ENCODE measurements at places on chromosomes 13 and 19.

DNA sequence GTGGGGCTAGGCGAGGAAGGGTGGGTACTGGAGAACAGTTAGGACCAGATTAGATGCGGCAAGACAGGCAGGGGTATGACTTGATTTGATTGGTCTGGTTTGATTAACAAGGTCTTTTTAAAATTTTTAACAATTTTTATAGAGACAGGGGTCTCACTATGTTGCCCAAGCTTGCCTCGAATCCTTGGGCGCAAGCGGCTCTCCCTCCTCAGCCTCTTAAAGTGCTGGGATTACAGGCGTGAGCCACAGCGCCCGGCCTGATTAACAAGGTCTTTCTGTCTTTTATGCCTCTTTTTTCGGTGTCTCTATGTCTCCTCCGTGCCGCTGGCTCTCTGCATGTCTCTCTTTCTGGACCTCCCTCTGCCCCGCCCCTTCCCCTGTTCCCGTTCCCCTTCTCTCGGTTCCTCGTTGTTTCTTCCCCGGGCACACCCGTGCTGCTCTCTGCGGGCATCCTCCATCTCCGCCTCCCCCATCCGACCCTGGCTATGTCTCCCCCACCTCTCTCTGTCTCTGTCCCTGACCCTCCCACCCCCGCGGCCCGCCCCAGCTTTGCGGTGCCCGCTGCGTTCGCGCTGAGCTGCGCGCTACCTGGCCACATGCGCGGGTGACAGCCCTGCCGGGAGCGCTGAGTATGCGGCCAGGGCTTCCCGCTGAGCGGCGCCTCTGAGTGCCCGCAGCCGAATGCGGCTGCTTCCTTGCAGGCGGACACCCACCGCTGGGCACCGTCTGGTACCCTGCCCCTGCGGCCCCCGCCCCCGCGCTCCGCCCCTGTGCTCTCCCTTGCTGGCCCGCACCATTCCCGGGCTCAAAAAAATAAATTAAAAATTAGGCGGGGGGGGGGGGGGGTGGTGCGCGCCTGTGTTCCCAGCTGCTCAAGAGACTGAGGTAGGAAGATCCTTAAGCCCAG lies 8.1 kb upstream of the SDHAF1 start:
- no peak for DNase-seq

DNA sequence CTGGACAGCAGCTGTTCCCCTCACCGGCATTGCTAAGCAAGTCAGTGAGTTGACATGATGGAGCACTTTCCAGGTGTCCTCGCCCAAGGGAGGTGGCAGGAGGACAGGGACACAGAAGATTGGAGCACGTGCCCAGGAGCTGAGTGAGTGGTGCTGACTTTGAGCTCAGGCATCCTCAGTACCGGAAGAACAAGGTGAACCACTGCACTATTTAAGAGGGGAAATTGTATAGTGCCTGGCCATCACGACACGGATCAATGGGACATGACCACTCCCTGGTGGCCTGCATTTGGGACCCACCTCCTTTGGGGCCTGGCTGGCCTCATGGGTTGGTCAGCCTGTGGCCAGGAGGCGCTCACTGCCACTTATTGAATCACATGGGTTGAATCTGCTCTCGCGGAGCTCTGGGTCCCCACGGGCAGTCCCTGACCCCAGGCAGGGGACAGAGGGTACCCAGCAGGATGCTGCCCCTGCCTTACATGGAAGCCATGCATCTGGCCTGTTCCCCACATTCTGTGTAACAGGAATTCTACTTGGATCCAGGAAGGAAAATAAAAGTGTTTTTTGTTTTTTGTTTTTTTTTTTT lies 206.9 kb upstream of the ZNF536 start:
- no peak for DNase-seq

DNA sequence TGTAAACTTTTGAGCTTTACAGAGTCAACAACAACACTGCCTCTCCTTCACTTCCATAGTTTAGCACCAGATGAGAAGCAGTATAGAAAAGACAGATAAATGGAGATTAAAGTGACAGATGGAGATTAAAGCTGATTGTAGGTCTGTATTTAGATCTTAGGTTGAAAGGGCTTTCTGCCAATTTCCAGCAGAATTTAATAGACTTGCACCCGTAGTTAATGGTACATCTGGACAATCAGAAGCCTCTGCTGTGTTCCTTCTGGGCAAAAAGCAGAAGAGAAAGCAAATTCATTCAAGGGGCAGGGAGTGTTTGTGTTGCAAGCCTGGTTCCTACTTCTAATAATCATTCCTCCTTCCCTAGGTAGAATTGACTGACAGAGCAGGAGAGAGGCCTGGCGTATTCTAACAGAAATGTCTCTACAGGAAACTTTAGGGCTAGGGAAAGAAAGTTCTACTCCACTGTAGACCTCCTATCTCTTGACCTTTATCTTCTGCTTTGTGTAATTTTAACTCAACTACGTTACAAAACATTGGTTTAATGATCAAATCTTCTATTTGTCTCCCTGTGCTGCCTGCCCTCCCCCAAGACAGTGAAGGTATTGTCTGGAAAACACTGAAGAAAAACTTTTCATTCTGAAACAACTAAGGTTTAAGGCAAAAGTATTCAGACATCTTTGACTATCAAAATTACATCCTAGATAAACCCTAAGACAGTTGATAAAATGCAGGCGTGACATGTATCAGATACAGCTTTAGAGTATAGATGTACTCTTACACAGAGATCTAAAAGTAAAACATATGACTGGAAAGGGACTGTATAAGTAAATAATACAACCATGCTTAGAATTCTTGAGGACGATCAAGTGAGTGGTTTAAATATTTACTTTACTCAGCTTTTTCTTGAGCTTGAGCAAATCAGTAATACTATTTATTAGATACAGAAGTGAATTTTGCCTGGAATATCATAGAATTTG lies 44.4 kb downstream of the GPC6 start:
- no peak for DNase-seq

- peak; percentile 60 for DNase-seq
Observed at GRCh38 chr19:7340959-7341837, 7.5 kb upstream of the ARHGEF18 start.

DNA sequence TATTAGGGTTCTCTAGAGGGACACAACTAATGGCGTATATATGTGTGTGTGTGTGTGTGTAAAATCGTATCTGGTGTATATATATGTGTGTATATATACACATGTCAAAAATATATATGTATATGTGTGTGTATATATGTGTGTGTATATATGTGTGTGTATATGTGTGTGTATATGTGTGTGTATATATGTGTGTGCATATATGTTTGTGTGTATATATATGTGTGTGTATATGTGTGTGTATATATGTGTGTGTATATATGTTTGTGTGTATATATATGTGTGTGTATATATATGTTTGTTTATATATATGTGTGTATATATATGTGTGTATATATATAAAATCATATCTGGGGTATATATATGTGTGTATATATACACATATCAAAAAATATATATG lies 5.4 kb upstream of the LILRB5 start:
- no peak for DNase-seq

DNA sequence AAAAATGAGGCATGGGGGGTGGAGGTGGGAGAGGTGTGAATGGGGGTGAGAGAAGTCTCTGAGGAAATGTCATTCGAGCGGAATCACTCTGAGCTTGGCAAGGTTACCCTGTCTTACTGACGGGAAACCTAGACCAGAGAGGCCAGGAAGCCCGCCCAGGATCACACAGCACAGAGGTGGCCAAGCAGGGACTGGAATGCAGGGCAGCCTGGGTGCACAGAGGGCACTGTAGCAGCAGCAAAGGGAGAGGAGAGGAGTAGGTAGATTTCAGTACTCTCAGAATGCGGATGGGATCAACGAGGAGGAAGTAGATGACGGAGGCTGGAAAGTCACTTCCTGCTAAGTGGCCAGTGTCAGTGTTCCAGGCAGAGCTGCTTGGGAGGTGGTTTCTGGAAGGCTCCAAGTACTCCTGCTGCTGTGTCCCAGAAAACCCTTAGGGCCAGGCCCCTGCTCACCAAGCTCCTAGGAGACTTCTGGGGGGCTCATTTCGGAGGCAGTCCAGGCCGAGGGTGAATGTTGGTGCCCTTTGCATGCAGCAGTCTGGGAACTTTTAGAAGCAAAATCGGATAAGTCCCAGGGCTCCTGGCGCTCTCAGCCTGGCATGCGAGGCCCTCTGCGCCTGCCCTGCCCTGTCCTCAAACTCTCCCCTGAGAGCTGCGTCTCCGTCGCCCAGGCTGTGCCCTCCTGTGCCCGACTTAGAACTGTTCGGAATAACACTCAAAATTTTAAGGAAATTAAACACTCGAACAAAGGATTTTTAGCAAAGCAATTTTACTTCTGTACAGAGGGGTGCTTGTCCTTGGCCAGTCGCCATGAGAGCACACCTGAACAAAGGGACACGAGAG lies 33.5 kb downstream of the DNM2 start:
- DNase-seq: no peak

DNA sequence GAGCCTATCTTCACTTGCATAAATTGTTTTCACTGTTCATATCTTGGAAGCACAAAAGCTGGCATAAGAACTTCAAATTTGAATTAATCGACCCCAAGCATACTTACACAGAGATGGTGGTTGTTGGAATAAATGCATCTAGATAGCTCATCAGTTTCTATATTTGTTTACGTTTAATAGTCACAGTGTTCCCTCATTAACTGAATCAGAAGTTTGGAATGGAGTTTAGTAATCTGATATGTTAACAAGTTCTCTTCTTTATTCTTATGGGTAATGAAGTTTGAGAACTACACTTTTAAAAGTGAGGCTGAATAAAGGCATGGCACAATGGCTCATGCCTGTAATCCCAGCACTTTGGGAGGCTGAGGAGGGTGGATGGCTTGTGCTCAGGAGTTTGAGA lies 886.7 kb upstream of the PCDH20 start:
- DNase-seq: no peak

DNA sequence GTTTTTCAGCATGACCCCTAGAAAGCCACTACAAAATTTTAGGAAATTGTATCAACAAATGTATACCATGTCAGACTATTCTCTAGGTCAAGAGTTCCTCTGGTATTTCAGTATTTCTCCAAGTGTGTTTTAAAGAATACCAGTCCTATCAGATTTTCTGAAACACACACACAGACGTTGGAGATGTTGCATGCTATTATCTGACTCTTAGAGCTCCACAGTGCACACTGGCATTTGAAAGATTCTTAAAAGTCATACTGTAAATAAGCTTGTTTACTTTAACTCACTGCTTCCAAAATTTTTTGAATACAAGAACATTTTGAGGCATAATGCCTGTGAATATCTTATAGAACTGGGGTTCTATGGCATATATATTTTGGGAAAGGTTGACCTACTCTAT lies 33.8 kb upstream of the VWA8 start:
- DNase-seq: no peak

DNA sequence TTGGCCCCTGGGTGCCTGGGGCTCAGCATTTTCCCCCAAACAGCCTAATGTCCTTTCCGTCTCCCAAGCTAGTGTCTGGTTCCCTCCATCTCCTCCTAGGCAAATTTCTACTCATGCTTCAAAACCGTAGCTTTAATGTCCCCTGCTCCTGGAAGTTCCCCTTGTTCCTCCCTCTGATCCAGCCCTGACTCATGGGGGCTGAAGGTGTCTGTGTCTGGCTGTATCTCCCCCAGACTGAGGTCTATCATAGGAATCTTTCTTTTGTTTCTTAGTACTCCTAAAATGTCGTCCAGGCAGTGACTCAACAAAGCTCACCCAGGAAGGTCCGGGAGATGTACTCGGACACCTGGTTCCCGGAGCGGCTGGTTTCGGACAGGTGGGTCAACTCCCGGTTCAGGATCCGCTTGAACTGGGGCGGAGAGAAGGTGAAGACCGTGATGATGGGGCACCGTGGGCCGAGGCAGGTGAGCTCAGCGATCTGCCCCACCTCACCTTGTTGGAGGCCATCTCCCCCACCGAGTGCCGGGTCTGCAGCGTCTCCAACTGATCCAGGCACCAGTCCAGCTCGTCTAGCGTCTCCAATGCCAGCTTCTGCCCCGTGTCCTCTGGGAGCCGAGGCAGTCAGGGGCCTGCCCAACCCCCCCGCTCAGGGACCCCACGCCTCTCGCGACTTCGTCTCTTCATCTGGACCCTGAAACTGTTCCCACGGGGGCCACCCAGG lies 6.2 kb downstream of the PDE4C start:
- DNase-seq: no peak

DNA sequence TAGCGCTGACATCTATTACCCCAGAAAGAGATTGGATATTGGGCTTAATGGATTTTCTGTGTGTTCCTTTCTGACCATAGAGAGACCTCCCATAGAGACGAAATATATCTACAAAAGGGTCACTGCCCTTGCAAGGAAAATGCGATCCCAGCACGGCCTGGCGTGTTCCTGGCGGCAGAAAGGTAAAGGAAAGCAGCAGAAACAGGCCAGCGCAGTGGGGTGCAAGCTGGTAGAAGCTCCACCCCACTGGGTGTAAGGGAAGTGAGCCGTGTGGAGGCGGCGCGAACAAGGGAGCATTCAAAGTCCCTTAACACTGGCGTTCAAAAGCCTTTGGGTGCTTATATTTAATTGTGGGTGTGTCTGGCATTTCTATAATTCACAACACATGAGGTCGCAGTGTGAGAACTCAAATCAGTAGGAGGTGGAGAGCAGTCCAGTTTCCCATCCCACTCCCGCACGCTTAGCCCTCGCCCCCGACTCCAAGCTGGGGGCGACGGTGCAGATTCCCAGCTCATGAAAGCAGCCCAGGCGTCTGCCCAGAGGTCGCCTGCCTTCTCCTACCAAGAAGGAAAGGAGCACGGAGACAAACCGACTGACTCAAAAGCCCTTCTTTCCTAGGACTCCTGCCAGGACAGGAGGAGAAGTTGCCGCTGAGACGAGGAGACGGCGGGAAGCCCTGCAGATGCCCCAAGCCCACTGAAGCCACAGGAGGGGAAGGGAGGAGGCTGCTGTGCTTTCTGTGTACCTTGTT lies 478.4 kb downstream of the FOXO1 start:
- DNase-seq: no peak

DNA sequence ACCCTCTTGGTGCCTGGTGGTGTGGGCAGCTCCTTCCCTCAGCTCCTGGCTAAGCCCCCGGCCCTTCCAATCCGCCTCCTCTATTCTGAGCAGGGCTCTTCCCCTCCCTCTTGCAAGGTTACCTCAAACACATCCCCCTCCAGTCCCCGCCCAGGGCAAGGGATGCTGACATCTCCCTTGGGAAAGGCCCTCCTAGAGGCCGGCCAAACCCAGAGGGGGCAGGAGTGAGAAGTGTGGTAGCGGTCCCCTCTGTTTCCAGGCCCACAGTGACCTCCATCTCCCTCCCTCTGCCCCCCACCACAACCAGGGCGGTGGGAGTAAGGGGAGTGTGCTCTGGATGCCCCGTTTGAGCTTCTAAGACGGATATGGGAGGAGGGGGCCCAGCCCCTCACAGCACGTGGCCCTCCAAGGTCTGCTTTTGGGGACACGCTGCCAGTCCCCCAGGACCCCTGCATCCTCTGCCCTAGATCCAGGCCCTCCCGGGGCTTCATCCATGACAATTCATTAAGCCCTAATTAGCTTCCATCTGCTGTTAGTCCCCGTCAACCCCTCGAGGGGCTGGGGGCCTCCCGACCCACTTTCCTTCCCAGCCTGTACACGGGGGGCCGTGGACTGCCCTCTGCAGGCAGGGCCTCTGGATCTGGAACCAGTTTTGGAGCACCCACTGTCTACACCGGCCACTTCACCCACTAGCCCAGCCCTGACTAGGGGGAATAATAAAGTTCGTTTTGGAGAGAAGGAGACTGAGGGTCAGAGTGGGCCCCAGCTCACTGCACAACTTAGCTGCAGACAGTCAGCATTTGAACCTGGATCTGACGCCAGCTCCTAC lies 2.3 kb downstream of the LINGO3 start:
- no peak for DNase-seq
